ENCODE measurements at places on chromosomes 11 and 22. TPM values are rescaled to one million over a fixed set of nuclear protein-coding genes. Genes with fewer than 3 reads are reported as not detected.
A peak's percentile ranks its signal among the peaks of the same experiment; 100 is the strongest.

Gene TCN1
- total RNA-seq: not detected

Gene SREBF2
- total RNA-seq: 162 TPM

GRCh38 chr11:1499261-1499890 is 12.8 kb upstream of the MOB2 start:
- ATAC-seq: no peak

Gene PDE2A
- total RNA-seq: 3.6 TPM

Gene PATE4
- not detected for total RNA-seq

Gene PLAAT5
- not detected for total RNA-seq

Gene DNAJB7
- not detected for total RNA-seq

DNA sequence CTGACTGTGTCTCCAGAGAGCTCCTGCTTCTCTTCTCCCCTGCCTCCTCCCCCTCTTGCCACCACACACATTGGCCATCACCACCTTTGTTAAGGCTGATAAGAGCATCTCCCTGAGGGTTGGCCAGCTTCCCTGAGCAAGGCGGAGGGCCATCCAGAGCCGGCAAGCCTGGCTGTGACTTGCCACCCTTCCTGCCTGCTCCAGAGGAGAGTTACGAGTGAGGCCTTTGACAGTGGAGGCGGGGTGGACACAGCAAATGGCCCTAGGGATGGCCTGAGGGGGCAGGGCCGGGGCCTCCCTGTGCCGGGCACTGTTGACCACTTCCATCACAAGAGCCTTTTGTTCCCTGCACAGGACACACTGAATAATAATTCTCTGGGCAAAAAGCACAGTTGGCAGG is 5.4 kb downstream of the FREY1 start:
- ATAC-seq: no peak

Gene SLC17A6
- total RNA-seq: not detected

DNA sequence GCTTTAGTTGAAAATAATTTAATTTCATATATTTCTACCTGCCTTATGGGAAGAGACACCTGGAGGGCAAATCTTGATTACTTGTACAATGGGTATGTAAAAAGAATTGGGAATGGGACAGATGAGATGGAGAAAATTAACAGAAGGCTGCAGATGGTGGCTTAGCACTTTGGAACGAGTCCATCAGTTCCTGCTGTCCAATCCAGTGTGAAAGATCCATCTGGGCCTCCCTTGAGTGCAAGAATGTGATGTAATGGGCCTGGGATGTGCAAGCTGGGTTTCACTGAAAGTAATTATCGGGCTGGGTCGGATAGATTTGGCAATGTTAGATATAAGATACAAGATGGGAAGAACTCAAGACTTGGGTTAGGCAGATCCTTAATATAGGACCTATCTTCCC is 42.0 kb downstream of the CECR2 start:
- no peak for ATAC-seq

Gene GNAZ
- total RNA-seq: 0.37 TPM

Gene TTC9C
- 56.2 TPM for total RNA-seq

Gene PKNOX2
- total RNA-seq: not detected

DNA sequence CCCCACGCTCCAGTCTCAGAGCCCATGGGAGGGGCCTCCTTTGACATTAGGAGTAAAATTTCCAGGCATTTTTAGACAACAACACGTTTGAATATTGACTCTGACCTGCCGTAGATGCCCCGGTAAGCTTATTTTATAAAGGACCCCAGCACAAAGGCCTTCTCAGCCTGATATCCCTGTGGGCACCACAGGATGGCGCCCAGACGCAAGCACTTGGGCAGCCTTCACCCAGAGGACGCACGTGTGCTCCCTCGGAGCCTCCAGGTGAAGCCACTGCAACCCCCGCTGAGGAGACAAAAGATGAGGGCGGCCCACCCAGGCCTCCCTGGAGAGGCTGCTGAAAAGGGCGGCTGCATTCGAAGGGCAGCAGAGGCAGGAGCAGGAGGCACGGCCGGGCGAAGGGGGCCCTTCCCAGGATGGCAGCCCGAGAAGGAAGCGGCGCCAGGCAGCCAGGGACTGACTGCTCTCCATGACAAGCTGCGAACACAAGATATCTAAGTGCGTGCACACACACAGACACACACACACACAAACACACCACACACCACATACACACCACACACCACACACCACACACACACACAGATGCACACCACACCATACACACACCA is 15.2 kb upstream of the TH start:
- ATAC-seq: peak; percentile 57

DNA sequence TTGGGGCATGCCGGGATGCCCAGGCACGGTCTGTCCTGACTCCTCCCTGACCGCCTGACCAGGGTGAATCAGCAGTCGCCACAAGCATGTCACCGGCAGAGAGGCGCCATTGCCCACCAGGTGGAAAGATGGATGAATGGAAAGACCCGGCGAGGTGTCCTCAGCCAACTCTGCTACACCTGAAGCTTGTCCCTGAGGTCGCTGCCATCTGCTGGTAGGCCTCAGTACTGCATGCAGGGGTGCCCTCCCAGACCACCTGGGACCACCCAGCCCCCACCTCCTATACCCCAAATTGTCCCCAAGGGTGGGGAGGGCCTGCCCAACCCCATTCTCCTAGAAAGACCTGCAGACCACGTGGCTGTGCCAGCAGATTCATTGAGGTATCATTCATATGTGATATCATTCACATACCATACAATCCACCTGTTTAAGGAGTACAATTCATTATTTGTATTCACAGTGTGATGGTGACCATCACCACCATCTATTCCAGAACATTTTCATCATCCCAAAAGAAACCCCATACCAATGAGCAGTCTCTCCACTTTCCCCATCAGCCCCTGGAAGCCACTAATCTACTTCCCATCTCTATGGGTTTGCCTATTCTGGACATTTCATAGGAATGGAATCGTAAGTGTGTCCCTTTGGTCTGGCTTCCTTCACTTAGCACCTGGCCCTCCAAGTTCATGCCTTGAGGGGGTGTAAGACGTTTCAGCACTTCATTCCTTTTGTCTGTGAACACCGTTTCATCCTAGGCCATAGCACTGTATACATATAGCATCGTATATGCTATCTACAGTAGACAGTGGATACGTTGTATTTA is 17.5 kb downstream of the FGF3 start:
- ATAC-seq: no peak

Gene SLC5A12
- not detected for total RNA-seq

DNA sequence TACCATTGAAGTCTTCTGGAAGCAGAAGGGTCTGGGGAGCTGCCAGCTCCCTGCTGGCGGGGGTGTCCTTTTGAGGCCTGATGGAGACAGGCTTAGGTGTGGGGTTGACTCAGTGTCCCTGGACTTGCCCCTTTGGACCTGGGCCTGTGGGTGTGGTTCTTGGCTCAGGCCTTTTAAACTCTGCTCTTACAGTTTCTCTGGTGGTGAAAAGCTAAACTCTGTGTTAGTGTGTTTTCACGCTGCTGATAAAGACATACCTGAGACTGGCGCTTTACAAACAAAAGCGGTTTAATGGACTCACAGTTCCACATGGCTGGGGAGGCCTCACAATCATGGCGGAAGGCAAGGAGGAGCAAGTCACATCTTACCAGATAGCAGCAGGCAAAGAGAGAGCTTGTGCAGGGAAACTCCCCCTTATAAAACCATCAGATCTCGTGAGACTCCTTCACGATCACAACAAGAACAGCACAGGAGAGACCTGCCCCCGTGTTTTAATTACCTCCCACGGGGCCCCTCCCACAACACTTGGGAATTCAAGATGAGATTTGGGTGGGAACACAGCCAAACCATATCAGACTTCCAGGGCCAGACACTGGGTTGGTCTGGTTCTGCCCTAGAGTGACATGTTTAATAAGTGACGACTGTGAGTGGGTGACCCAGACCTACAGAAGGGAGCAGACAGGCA is 26.5 kb downstream of the GRAMD4 start:
- no peak for ATAC-seq

DNA sequence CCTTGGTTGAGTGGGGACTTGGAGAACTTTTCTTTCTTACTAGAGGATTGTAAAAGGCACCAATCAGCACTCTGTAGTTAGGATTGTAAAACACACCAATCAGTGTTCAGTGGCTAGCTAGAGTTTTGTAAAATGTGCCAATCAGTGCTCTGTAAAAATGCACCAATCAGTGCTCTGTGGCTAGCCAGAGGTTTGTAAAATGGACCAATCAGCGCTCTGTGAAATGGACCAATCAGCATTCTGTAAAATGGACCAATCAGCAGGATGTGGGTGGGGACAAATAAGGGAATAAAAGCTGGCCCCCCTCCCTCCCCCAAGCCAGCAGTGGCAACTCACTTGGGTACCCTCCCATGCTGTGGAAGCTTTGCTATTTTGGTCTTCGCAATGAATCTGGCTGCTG is 5.5 kb upstream of the DRG1 start:
- no peak for ATAC-seq

- no peak for ATAC-seq
Observed at GRCh38 chr11:112611771-112612170, 349.4 kb upstream of the NCAM1 start.

DNA sequence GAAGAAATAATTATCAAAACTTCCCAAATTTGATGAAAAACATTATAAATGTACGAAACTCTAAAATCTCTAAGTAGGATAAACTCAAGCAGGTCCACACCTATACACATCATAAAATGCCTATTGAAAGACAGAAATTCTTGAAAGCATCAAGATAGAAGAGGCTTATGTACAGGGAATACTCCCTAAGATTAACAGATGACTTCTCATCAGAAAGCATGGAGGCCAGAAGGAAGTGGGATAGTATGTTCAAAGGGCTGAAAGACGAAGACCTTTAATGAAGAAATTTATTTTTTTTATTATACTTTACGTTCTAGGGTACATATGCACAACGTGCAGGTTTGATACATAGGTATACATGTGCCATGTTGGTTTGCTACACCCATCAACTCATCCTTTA is 45.3 kb upstream of the KCNA4 start:
- ATAC-seq: no peak

- ATAC-seq: no peak
Observed at GRCh38 chr11:29914203-29914930, 102.5 kb downstream of the KCNA4 start.

GRCh38 chr11:73958521-73959141 is 7.8 kb downstream of the DNAJB13 start:
- no peak for ATAC-seq

DNA sequence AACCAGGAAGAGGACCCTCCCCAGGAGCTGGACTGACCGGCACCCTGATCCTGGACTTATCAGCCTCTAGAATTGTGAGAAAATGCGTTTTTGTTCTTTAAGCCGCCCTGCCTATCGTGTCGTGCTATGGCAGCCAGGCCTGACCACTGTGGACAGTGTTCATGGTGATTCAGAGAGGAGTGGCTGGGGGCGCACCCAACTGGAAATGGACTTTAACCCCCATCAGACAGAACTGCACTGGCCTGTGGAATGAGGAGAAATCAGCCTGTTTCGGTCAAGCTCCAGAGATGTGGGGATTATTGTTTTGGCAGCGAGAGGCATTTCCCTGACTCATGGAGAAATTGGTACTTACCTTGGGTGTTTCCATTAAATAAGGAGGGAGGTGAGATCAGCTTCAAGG is 1437.8 kb downstream of the BRD1 start:
- no peak for ATAC-seq

Gene C11orf21
- total RNA-seq: 24.6 TPM

DNA sequence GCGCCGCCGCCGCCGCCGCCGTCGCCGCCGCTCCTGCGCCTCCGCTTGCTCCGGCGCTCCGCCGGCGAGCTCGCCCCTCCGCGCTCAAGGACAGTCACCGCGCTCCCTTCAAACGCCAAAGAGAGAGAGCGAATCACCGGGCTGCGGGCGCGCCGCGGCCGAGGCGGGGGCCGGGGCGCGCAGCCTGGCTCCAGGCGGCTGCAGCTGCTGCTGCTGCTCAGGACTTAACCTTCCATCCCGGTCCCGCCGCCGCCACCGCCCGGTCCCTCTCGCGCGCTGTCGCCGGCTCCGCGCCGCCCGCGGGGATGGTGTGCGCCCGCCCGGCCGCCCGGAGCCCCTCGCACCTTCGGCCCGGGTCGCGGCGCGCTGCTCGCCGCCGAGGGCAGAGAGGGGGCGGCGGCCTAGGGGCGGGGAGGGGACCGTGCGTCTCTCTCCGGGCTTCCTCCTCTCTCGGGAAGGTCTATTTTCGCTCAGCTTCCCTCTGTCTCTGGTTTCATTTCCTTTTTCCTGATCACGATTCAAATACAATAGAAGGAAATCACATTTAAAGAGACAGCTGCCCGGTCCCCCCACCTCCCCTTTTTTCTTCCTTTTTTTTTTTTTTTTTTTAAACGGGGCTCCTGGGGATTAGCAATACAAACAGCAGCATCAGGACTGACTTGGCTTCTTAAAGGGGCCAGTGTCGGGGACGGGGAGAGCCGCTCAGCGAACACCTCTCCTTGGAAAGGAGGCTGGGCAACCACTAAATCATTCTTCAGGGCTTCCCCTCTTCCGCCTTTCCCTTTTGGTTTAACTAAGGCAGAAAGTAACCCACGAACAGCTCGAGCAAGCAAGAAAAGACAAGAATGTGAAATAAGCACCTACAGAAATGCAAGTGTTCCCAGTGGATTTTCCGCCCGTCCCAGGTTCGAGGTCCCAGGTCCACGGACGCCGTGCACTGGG is 22.1 kb downstream of the LMO2 start:
- ATAC-seq: peak; percentile 16

DNA sequence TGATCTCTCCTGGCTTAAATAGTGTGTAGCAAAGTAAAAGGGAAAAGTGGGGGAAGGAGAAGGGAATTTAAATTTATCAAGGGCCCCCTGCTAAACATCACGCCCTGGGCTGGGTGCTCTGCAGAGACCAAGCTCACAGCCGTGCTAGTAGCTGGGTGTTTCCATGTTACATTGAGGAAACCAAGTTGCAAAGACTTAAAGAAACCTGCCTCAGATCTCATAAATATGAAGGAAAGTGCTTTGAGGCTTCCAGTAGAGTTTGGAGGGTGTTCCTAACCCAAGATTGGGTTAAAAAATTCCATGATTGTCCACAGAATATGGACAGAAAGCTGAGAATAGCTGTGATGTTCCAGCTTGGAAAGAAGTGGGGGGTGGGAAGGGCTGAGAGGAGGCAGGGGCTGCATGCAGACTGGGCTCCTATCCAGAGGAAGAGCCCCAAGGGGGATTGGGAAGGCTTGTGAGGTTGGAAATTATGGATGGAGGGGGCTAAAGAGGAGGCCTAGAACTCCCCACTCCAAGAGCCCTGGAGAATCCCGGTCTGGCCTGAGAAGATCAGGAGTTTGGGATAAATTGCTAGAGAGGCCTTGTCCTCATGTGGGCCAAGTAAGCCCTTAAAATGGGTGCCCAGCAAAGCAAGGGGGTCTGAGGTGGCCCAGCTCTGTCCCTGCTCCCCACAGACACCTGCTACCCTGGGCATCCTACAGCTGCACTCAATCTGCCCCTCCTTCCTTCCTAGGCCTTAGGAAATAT is 25.0 kb upstream of the OAF start:
- ATAC-seq: no peak

GRCh38 chr11:124482362-124483147 is 37.1 kb upstream of the OR8B8 start:
- no peak for ATAC-seq

- no peak for ATAC-seq
Observed at GRCh38 chr11:113760241-113760640, 13.3 kb downstream of the ZW10 start.

GRCh38 chr11:64726211-64726641 is 3.2 kb upstream of the NRXN2 start:
- ATAC-seq: no peak
